CD4-positive, alpha-beta T cell treated with Interleukin-2 at 100 ng/mL for 4 hours (primary cell): ENCODE measurements at places on chromosomes 7 and 10.

DNA sequence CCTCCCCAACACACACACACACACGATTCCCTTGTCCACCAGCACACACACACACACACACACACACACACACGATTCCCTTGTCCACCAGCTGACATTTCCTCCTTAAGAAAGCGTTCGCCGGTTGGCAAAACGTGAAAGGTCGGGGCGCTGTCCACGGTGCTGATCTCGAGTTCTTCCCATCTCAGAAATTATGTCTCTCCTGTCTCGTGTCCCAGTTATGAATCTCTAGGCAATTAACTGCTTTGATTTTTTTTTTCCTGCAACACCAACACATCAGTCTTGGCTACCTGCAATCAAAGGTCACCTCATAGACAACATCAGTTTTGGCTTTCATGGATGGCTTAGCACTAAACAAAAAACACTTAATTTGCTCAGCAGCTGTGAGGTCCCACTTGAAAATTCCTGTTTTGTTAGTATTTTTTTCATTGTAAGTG, 1.9 kb downstream of the INA start:
- DNase-seq, result peak; percentile 12

DNA sequence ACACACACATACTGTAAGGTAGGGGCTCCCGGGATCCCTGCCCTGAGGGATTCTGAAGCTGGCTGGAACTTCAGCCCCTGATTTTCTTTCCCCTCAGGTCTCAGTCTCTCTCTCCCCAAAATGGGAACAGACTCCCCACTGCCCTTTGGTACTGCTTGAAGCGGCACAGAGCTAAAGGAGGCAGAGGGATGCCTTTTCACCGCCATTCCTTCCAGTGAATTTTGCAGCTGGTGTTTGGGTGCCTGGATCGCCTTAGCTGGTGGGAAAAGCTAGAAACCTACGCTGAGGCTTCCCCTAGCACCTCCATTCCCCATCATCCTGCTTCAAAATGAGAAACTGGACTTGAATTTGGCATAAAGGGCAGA, 2.7 kb upstream of the CUEDC2 start:
- no peak for DNase-seq

DNA sequence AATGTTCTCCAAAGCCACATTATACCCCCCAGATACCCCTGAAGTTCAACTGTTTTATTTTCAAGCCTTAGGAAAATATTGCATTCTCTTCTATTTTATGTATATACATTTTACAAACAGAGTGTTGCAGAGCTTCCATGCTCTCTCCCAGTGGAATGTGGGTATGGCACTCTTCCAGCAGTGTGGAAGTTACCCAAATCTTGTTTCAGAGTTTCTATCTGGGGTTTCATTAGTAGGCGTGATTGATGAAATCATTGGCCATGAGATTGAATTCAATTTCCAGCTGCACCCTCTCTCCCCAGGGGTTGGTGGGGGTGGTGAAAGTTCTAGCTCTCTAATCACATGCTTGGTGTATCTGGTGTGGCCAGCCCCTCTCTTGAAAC, 350.4 kb downstream of the RPS24 start:
- no peak for DNase-seq

- DNase-seq, result no peak
Measured at GRCh38 chr7:149809215-149809614, 29.0 kb upstream of the ZNF862 start.

DNA sequence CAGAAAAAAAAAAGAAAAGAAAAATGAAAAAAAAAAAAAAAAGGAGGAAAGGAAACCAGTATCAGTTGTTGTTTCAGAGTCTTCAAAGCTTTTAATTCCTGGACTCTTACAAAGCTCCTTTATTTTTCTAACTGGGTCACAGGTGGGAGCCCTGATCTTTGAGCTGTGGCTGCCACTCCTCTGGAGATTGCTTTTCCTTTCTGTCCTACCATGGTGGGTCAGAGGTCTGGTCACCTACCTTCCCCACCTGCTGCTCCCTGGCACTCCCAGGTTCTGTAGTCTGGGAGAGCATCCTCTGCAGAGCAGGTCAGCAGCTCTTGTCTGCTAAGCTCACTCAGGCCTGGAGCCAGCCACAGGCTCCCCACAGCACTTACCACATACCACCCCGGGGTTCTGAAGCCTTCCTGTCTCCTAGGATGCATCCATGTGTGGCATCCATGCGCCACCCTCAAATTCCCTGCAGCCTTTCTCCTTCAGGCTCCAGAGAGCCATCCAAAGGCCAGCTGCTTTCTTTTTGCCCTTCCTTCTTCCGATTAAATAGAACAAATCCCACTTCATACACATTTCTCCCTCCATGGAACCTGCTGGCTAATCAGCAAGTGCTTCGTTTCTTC, 73.2 kb upstream of the TPK1 start:
- no peak for DNase-seq
